ENCODE measurements at places on chromosomes 6 and 20.

GRCh38 chr20:62030834-62031434 is 34.7 kb downstream of the TAF4 start:
- no peak for DNase-seq

- DNase-seq: peak; percentile 75
Measured at GRCh38 chr6:37207903-37208456, 38.0 kb downstream of the PIM1 start.

- DNase-seq: peak; percentile 40
Measured at GRCh38 chr6:100726666-100727065, 154.5 kb downstream of the ASCC3 start.

GRCh38 chr20:19868441-19868840 is 110.4 kb downstream of the RIN2 start:
- DNase-seq: no peak

DNA sequence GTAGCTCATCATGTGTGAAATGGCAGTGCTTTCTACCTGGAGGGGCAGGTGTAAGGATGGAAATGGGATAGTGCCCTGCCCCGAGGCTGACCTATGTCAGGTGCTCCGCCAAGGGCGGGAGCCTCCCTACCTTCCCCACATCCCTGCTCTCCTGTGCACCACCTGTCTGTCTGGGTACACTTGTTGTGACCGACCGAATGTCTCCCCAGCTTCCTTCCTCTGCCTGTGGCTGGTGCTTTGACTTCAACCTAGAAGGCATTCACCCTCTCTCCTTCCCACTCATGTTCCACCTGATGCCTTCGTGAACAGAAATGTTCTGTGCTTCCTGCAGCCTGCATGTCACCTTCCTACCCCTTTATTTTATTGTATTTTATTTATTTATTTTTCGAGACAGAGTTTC is 114.8 kb downstream of the SCML4 start:
- no peak for DNase-seq

DNA sequence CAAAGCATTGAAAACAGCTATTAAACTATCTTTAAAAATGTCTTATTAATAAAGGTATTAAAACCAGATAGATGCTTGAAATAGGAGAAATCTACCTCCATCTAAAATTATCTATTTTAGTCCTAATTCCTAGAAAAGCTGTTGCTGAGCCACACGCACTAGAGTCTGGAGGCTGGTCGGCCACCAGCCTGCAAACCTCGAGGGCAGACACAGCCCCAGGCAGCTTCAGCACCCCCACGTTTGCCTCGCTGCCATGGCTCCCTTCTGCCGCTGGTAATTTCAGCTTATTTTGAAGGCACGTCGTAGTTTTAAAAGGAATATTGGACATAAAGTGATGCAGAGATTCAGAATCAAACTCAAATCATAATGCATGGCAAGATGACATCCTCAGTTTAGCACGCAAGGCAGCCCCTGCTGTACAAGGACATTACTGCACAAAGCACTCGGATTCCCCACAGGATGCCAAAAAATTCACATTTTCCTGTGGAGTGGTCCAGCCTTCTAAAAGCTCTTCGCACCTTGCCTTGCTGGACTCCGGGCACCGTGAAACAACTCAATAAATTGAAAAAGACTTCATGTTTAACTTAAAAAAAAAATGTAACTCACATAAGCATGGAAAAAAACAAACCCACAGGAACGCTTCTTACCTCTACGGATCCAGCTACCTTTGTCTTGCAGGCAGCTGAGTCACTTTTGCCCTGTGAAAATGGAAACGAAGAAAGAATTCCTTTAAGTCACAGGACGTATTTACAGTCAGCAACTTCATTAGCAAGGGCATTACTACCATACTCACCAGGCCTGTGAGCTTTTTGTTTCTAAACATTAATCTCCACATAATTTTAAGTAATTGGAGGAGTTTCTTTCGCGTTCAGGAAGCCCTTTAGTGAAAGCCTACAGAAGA is 143.4 kb upstream of the RPS6KA2 start:
- DNase-seq: peak; percentile 6

All from HFFc6 (cell line).